ENCODE measurements at places on chromosomes 5 and 9.

- no peak for DNase-seq
Observed at GRCh38 chr5:91541696-91542095, 158.6 kb upstream of the ARRDC3 start.

DNA sequence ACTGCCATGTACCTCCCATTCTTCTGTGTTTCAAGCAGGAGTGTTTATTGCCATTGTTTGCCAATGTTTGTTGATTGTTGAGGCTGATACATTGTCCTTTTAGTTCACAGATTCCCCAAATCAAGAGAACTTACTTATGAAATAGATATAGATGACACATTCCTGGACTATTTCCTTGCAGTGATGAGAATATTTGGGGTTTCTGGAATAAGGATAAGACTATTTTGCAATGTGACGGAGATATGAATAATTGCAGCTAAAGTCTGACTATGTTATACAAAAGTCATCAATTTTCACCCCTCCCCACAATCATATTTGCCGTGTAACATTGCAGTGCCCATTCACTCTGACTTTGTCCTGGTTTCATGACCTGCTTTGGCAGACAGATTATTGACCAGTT, 460.8 kb downstream of the CDH10 start:
- DNase-seq, result no peak

GRCh38 chr5:168226012-168226411, 65.4 kb upstream of the WWC1 start:
- DNase-seq, result no peak

- no peak for DNase-seq
Observed at GRCh38 chr5:55582256-55582655, 47.5 kb upstream of the PLPP1 start.
